ENCODE measurements at places on chromosomes 3 and 15. TPM values are rescaled to one million over a fixed set of nuclear protein-coding genes. Genes with fewer than 3 reads are reported as not detected.
A peak's percentile ranks its signal among the peaks of the same experiment; 100 is the strongest.

DNA sequence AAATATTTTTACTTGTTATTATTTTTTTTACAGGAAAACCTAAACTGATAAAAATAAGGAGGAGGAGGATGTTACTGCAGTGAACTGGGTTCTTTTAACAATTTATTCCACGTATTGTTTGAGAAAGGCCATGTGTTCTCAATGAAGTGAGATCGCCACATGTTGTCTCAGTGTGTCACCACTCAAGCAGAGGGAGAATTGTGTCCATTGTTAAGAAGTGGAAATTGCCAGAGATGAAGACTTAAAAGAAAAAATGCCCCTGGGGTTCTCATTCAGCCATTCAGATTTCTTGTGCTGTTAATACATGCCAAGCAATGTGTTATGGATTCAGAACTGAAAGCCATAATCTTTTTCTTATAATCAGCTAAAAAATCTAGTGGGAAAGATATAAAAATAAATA is 297.1 kb downstream of the NSUN3 start:
- no peak overlapping the region for H3K4me3 ChIP-seq
- H3K27me3 ChIP-seq, result no peaks in the 10 kb centered on the region
- H3K27ac ChIP-seq, result no peak overlapping the region
- no peaks in the 10 kb centered on the region for H3K4me1 ChIP-seq
- no peaks in the 10 kb centered on the region for H3K36me3 ChIP-seq

- H3K27ac ChIP-seq, result no peak overlapping the region
- no peaks in the 10 kb centered on the region for H3K36me3 ChIP-seq
- DNase-seq, result no peak
- no peak overlapping the region for H3K4me3 ChIP-seq
Measured at GRCh38 chr3:161475905-161476304, 20.7 kb upstream of the OTOL1 start.

GRCh38 chr3:183290216-183290615 is 37.2 kb downstream of the B3GNT5 start:
- no peak overlapping the region for H3K4me3 ChIP-seq
- H3K4me1 ChIP-seq, result peaks cover 11% of the 10 kb centered on the region
- H3K36me3 ChIP-seq, result no peaks in the 10 kb centered on the region
- no peaks in the 10 kb centered on the region for H3K27me3 ChIP-seq
- no peak for DNase-seq
- H3K27ac ChIP-seq, result no peak overlapping the region

Gene ZDHHC19
- not detected for total RNA-seq

DNA sequence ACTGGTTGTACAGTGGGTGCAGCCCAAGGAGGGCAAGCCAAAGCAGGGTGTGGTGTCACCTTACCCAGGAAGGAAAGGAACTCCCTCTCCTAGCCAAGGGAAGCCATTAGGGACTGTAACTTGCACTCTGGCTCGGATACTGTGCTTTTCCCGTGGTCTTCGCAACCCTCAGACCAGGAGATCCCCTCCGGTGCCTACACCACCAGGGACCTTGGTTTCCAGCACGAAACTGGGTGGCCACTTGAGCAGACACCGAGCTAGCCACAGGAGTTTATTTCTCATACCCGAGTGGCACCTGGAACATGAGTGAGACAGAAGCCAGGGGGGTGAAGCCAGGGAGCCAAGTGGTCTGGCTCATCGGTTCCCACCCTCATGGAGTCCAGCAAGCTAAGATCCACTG is 90.7 kb downstream of the ZBBX start:
- H3K36me3 ChIP-seq, result no peaks in the 10 kb centered on the region
- H3K27ac ChIP-seq, result no peak overlapping the region
- no peak for DNase-seq
- no peaks in the 10 kb centered on the region for H3K4me1 ChIP-seq
- H3K27me3 ChIP-seq, result no peaks in the 10 kb centered on the region
- H3K4me3 ChIP-seq, result no peak overlapping the region

Gene KCNMB3
- total RNA-seq, result 0.71 TPM

- no peak overlapping the region for H3K27ac ChIP-seq
- H3K4me1 ChIP-seq, result peaks cover 25% of the 10 kb centered on the region
- H3K36me3 ChIP-seq, result peaks cover 5% of the 10 kb centered on the region
- no peaks in the 10 kb centered on the region for H3K27me3 ChIP-seq
- DNase-seq, result peak; percentile 80
Measured at GRCh38 chr3:48268381-48268935, 27.6 kb downstream of the ZNF589 start.

DNA sequence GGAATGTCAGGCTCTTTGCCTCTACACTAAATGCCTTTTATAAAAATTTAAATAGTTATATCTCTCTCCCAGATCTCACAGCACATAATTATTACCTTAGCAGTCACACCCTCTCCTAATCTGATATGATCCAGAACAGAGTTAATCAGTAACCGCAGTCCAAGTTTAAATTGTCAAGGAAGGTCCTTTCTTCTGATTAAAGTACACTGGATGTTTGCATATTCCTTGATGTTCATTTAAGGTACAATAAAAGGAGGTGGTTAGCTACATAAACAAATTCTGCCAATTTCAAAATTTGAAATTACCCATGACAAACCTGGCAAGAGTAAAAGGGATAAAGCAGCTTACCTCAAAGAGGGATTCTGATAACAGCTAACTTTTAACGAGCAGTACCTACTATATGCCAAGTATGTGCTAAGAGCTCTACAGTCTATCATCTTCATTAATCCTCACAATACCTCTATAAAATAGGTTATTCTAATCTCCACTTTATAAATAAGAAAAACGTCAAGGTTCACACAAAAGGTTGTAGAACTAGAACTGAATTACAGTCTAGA is 4.3 kb downstream of the GOLIM4 start:
- no peak overlapping the region for H3K27ac ChIP-seq
- no peak for DNase-seq
- no peak overlapping the region for H3K4me3 ChIP-seq
- H3K36me3 ChIP-seq, result no peaks in the 10 kb centered on the region
- peaks cover 2% of the 10 kb centered on the region for H3K4me1 ChIP-seq

DNA sequence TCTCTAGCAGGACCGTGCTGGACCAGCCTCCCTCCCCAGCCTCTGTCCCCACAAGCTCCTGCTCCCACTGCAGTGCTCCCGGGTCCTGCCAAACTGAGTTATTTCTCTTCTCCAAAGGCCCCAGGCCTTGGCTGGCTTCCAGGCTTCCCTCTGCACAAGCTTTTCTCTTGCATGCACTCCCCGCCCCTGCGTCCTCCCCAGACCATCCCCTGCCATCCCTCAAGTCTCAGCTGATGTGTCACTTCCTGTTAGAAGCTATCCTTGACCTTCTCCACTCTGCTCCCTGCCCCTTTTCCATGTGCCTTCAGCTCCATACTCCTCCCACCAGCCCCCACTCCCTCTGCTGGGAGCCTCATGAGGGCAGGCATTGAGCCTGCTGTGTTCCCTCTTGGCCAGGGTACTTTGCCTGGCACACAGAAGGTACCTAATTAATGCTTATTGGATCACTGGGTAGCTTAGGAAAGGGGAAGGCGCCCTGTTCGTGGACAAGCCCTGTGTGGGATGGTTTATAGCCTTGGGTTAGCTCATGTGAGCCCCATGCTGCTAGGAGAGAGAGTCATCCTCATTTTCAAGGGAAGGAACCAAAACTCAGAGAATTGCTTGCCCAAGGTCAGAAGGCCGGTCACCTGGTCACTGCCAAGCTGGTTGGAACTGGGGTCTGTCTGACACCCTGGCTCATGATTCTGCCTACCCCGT is 56.4 kb downstream of the FEM1B start:
- H3K36me3 ChIP-seq, result no peaks in the 10 kb centered on the region
- no peaks in the 10 kb centered on the region for H3K27me3 ChIP-seq
- no peak overlapping the region for H3K4me3 ChIP-seq
